ENCODE measurements at places on chromosomes 3 and 15.
A peak's percentile ranks its signal among the peaks of the same experiment; 100 is the strongest.

DNA sequence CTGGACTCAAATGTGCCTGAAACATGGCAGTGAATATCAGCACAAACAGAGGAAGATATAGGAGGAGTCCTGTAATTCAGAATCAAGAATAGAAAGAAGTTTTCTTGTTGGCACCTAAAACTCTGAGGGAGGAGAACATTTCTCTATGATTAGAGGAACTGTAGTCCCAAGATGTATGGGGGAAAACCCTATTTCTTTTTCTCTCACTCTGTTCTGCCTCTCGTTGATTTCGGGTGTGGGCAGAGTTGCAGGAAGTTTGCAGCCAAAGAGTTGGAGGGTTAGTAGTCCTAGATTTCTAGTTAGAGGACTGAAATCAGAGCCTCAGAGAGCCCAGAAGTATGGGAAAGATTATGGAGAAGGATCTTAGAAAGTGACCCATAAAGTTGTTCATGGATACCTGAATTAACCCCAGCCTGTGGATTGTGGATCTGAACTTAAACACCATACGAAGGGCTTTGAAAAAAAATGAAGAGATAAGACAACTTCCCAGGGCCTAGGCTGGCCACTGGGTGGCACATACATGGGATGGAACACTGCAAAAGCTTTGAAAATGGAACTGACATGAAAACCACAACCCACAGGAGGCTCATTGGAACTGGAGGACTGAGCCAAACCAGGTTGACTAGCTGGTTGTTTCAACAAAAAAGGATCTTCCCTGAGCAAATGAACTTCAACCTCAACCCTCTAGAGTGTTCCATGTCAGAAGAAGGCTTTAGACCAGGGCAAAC lies 34.6 kb downstream of the FMN1 start:
- DNase-seq: no peak

GRCh38 chr15:66623801-66624453 lies 58.1 kb upstream of the LCTL start:
- no peak for DNase-seq

DNA sequence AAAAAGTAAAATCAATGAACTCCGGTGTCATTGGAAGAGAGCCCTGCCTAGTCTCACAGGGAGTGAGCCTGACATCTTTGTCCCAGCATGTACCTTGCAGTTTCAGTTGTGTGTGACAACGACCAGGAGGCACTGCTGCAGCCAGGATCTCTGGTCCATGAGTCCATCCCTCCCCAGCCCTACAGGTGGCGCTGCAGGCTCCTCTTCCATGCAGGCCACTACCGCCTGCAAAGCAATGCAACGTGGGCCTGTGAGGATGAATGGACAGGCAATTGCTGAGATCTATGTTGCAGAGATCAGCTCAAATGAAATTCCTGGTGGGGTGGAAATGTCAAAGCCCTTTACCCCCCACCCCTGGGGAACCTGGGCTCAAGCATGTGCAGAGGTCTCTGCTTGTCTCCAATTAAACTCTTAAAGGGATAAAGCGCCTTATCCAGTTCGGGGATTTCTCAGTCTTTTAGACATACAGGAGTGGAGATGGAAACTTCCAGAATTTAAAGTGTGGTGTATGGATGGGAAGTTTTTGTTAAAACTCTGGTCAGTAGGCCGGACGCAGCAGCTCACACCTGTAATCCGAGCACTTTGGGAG lies 35.8 kb downstream of the TKT start:
- peak; percentile 2 for DNase-seq

DNA sequence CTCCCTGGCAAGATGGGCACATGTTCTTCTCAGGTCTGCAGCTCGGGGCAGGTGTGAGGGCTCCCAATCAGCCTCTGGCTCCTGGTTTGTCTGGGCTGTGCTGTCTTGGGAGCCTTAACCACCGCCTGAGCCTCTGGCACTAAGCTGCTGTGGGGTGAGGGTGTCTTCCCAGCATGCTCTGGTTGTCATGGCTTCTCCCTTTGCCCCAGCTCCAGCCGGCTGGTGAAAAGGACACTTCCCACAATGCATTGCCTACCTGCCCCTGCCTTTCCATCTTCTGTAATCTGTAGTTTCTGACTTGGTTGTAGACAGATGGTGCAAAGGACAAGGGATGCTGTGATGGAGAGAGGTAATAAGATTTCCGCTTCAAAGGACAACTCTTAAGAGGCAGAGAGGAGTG lies 295.3 kb downstream of the TLE3 start:
- no peak for DNase-seq

DNA sequence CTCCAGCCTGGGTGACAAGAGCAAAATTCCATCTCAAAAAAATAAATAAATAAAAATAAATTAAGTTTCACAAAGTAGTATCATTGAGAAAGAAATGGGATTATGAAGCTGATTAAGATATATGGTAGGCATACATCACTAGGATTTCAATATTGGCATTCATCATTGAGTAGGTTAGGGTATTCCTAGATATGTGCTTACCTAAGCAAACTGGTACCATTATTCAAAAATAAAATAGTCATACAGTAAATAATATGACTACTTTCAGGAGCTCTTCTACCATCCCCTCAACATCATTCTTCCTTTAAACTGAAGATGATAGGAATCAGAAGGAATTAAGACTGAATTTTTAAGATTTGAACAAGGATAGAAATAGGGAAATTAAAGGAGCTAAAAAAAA lies 66.6 kb downstream of the FRMD5 start:
- DNase-seq: no peak

GRCh38 chr3:139572847-139573672 lies 33.5 kb upstream of the RBP1 start:
- DNase-seq: no peak

GRCh38 chr15:26772154-26773066 lies at the start of gene GABRB3:
Gene GABRB3, minus strand, starts transcription at chr15:26773066.
- DNase-seq: peak; percentile 35

DNA sequence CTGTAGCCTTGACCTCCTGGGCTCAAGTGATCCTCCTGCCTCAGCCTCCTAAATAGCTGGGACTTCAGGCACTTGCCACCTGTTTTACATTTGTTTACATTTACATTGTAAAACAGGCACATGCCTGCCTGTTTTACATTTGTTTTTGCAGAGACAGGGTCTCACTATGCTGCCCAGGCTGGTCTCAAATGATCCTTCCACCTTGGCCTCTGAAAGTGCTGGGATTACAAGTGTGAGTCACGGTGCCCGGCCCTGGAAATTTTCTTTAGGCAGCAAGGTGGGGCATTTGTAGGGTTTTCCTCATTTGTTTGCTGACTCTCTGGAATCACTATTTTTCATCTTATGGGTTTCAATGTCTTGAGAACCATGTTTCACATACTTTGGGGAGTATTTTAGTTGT lies 25.0 kb downstream of the PIF1 start:
- no peak for DNase-seq

- peak; percentile 70 for DNase-seq
Measured at GRCh38 chr15:56244038-56244810, 545 bp upstream of the RFX7 start.

GRCh38 chr3:9778143-9779074 lies 8.7 kb upstream of the CAMK1 start:
- no peak for DNase-seq

DNA sequence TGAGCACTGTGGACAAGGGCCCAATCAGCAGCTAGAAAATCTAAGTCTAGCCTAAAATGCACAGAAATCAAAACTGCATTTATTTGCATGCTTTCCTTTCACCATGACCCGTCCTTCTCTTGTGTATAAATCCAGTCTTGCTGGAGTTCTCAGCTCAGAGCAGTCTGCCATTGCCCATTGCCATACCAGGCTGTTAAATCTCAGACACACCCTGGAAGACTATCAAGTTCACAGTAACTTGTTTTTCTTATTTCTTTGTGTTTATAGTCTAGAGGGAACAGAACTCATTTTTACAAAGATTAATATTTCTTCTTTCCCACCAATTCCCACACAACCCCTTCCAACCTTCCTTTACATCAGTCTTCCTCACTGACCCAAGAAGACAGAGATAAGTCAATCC lies 85.9 kb downstream of the COL8A1 start:
- DNase-seq: no peak

GRCh38 chr15:50685976-50686468 lies 575 bp downstream of the TRPM7 start:
- peak; percentile 56 for DNase-seq

DNA sequence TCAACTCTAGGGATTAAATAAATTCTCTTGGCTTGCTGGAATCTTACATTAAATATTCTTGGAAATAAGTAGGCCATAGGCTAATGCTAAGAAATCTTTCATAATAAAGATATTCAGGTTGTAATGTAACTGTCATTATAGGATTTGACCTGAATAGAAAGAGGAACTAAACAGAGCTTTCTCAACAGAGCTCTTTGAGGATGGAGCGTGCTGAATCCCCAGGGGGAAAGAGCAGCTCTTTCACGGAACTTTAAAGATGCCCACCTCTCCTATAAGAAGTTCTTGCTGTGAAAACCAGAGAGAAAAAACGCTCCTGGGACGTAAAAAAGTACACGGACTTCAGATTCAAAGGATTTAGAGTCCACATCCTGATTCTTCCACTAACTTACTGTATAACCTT lies 77.9 kb downstream of the NTRK3 start:
- no peak for DNase-seq

GRCh38 chr3:30131191-30131590 lies 475.2 kb upstream of the TGFBR2 start:
- no peak for DNase-seq

DNA sequence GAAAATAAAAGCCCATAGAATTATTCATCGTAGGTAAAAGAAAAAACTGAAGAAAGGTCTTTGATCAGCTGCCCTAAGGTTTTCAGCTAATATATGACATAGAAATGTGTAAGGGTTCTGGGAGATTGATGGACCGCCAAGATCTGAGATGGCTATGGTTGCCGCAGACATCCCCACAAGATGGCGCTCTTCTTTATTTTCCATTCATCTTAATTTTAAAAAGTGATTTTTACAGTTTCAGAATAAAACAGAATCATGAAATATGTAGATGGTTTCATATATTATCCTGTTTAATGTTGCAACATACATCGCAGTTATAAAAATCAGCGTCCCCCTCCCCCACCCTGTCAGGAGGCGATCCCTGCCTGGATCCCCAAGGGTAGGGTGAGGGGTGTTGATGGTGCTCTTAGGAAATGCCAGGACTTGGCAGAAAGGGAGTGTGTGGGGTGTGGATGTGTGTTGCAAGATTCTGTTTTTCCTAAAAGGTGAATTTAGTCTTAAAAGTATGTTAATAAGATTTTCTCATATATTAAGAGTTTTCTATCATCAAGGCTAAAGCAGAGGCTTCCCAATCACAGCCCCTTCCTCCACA lies 68.8 kb downstream of the ANXA2 start:
- peak; percentile 39 for DNase-seq

DNA sequence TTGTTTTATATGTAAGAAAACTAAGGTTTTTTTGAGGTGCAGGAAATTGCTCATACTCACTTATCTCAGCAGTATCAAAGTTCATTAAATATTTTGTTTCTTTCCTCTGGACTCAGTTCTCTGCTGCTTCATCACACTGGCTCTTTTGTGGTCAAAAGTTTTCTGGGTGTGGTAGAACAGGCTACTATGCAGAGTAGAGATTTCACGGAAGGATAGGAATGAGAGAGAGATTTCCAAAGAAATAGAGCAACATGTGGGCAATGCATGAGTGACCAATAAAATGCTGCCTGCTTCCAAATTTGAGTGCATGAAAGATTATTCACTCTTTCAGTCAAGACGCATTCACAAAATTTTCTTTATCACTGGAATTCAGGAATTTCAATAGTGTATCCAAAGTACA lies 577.3 kb upstream of the SEMA6D start:
- no peak for DNase-seq

DNA sequence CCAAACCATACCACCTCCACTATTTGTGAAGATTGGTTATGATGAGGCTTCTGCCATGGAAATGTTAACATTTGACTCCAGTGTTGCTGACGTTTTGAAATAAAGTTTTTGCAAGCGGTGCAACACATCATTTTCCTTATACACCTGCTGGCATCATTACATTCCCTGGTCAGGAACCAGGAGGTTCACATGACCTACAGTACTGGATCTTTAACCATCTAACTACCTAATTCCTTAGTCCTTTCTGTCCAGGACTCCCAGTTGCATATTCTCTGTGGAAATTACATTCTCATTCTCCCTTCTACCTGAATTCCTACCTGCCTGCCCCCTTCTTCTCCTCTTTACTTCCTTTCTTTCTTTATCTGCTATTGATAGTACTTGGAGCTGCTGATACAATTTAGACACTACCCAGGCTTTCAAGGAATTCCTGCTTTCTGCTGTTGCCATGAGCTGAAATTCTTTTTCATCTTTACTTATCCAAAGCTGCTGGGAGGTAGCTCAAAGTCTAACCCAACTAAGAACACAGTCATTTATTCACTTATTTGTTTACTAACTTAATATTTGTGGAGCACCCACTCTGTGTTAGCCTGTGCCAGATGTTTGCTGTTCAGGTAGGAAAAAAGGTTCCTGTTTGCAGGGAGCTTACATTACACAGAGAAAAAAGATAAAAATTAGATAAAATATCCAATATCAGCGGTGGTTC lies 144.2 kb downstream of the EDEM1 start:
- DNase-seq: no peak

- DNase-seq: no peak
Measured at GRCh38 chr3:19030522-19030839, 117.8 kb upstream of the KCNH8 start.

DNA sequence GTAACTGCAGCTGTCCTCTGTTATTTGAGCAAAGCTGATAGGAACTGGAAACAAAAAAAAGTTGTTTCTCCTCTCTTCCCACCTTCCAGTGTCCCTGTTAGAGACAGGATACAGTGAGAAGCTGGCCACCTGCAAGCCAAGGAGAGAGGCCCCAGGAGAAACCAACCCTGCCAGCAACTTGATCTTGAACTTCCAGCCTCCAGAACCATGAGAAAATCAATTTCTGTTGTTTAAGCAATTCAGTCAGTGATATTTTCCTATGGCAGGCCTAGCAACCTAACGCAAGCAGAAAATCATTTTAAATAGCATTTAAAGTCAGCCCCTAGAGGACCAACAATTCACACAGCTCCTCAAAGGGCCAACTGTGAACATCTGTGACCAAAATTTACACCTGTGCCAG lies 291.3 kb downstream of the OXSM start:
- no peak for DNase-seq

- no peak for DNase-seq
Measured at GRCh38 chr3:184459355-184459754, 79.5 kb downstream of the CHRD start.

DNA sequence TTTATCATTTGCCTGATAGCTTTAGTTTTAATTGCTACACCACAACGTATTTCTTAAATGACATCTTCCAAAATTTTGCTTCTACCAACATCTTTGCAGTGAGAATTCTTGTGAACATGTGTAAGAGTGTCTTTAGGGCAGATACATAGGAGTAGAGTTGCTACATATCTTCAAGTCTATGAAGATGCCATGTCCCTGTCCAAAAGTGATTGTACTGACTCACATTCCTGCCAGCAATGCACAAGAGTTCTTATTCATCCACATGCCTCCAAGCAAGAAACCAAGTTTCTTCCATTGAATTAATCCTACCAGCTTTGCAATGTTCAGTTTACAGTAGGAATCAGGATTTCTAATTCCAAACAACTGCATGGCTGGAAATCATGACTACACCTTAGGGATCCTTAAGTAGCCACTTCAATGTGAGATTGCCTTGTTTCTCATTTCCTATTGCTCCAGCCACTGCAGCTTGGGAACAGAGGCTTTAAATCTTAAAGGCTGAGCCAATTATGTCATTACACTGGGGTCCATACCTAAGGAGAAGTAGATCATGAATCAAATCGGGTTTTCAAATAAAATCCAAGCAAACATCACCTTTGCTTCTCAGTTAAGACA lies 44.5 kb downstream of the BCL2L10 start:
- DNase-seq: no peak

GRCh38 chr15:67087507-67088172 lies 22.2 kb downstream of the SMAD3 start:
- no peak for DNase-seq

GRCh38 chr15:78018946-78019644 lies 58.4 kb downstream of the TBC1D2B start:
- DNase-seq: no peak

All from NCI-H1105 (cell line).